Neural crest cell (in vitro differentiated cells): ENCODE measurements at places on chromosomes 3 and 15. TPM values are rescaled to one million over a fixed set of nuclear protein-coding genes. Genes with fewer than 3 reads are reported as not detected.
A peak's percentile ranks its signal among the peaks of the same experiment; 100 is the strongest.

DNA sequence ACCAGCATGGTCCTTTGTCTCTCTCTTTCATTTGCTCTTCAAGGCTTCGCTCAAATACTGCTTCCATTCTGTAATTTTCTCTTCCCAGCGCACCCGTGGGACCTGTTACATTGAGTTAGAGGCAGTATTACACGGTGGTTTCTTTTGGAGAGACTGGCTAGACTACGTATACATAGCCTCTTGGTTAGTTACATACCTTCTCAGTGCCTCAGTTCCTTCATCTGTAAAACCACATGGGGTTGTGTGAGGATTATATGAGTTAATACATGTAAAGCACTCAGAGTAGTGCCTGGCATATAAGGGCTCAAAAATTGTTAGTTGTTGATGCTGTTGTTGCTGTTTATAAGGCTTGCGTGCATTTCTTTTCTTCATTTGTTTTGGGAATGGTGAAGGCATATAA lies 33.8 kb downstream of the UBE2E2 start:
- no peak overlapping the region for H3K4me3 ChIP-seq
- H3K4me1 ChIP-seq, result peaks cover 10% of the 10 kb centered on the region
- no peak overlapping the region for H3K27ac ChIP-seq
- DNase-seq, result no peak
- no peaks in the 10 kb centered on the region for H3K27me3 ChIP-seq

GRCh38 chr3:127614928-127615589 lies 13.9 kb upstream of the PODXL2 start:
- H3K4me3 ChIP-seq, result no peak overlapping the region
- no peak for DNase-seq
- H3K4me1 ChIP-seq, result no peaks in the 10 kb centered on the region
- H3K27ac ChIP-seq, result peak overlapping the region; percentile 91
- no peaks in the 10 kb centered on the region for H3K27me3 ChIP-seq

DNA sequence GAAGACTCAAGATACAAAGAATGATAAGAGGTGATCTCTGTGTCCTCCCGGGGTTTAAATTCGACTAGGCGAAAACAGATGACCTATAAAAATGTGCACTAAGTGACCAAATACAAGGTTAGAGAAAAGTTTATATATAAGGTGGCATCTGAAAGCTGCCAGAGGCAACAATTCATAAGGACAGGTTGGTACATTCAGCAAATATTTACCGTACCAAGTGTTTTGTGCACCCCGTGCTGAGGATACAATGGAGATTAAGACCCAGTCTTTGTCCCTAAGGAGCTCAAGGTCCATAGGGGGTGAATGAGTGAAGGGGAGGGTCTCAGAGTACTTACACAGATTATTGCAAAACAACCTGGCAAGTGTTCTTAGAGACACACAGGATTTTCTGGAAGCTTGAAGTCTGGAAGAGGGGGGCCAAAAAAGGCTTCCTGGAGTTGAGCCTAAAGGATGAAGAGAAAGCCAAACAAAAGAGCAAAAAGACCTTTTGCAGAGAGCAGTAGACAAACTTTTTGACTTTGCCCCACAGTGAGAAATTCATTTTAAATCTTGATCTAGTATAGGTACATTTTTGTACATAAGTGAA lies 71.4 kb upstream of the LRIG1 start:
- peak overlapping the region; percentile 20 for H3K4me3 ChIP-seq
- H3K36me3 ChIP-seq, result no peaks in the 10 kb centered on the region
- H3K4me1 ChIP-seq, result peaks cover 35% of the 10 kb centered on the region
- peak overlapping the region; percentile 2 for H3K27ac ChIP-seq

GRCh38 chr3:78273326-78273725 lies 1233.4 kb downstream of the ROBO2 start:
- no peaks in the 10 kb centered on the region for H3K36me3 ChIP-seq
- no peak for DNase-seq
- H3K4me3 ChIP-seq, result no peak overlapping the region
- no peaks in the 10 kb centered on the region for H3K27me3 ChIP-seq
- H3K27ac ChIP-seq, result no peak overlapping the region

- H3K4me3 ChIP-seq, result no peak overlapping the region
- H3K36me3 ChIP-seq, result no peaks in the 10 kb centered on the region
- H3K27ac ChIP-seq, result no peak overlapping the region
These were observed 8.8 kb upstream of the LCTL start for GRCh38 chr15:66574596-66574950.

The AEN gene
- 45.7 and 47.9 TPM in 2 replicates for total RNA-seq

GRCh38 chr3:59247402-59247841 lies 197.6 kb upstream of the CFAP20DC start:
- DNase-seq, result no peak
- H3K4me3 ChIP-seq, result no peak overlapping the region
- H3K27ac ChIP-seq, result no peak overlapping the region
- H3K4me1 ChIP-seq, result peaks cover 49% of the 10 kb centered on the region

GRCh38 chr15:37967788-37968187 lies 33.3 kb downstream of the TMCO5A start:
- peaks cover 6% of the 10 kb centered on the region for H3K27me3 ChIP-seq
- H3K4me1 ChIP-seq, result no peaks in the 10 kb centered on the region
- no peak overlapping the region for H3K4me3 ChIP-seq
- no peak overlapping the region for H3K27ac ChIP-seq
- no peaks in the 10 kb centered on the region for H3K36me3 ChIP-seq
